ENCODE measurements at places on chromosomes 1 and 21.

DNA sequence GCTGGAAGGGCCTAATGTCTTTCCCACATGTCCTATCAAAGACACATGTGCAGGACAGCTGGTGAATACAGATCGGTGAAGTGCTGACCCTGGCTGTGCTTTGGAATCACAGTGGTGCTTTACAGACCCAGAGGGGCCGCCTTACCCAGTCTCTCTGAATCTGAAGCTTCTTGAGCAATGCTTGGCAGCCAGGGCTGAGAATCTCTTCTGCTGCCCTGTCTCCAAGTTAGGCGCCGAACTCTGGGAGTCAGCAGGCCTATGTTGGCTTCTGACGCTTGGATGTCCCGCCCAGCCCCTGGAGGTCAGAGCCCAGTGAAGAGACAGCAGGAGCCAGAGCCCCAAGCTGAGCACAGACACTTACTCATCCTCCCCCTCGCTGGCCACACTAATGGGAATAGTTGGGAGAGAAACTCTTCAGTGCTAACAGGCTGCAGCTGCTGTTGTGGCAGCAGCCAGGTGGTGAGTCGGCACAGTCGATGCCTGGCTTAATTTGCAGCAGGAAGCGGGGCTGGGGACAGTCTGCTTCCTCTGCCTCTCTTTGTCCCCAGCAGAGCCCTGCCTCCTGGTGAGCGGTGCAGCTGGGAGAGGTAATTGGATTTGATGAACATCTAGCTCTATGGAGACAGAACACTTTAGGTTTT lies 68.1 kb downstream of the URB2 start:
- DNase-seq: no peak

DNA sequence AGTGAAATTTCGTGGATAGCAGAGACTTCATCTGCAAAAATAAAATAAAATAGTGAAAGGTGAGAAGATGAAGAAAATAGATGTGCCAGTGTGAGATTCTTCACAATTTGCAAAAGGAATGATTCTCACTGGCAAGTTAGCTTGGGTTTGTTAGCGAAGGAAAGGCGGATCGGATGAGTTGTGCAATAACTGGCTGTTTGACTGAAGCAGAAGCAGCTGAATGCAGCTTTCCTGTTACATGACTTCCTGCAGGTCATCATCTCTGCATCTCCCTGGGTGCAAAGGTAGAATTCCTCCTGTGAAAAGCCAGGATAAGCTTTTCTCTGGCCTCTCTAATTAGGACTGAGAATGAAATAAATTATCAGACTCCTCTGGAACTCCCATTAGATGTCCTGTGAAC lies 263.1 kb upstream of the CHRM3 start:
- no peak for DNase-seq

DNA sequence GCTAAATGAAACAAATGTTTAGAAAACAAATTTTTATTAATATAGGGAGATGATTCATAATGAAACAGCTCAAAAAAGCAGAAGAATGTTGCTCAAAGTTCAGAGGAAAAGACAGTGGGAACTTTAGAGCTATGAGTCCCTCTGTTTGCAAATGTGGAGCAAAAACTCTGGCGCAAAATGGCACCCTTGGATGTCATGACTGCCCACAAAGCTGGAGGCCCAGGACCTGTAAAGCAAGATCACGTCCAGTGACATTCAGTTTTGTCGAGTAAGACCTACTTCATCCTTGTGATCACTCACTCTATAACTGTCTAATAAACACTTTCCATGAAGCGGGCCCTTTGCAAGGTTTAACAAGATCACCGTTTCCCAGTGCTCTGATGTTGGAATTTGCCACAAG lies 9.1 kb upstream of the EXO1 start:
- DNase-seq: no peak

DNA sequence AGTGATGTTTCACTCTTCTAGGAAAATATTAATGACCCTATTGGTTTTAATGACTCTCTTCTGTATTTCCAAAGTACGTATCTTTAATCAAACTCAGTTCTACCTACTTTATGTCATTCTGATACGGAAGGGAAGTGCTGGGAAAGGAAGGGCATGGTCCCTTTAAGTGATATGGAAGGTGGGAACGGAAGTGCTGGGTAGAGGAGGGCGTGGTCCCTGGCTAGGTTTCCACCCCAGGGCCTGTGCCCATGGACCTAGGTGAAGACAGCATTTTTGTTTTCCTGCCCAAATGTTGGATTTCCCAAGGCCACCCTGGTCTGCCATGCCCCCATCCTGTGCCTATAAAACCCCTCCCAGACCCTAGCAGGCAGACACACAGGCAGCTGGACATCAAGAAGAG lies 24.0 kb downstream of the RGS4 start:
- no peak for DNase-seq

DNA sequence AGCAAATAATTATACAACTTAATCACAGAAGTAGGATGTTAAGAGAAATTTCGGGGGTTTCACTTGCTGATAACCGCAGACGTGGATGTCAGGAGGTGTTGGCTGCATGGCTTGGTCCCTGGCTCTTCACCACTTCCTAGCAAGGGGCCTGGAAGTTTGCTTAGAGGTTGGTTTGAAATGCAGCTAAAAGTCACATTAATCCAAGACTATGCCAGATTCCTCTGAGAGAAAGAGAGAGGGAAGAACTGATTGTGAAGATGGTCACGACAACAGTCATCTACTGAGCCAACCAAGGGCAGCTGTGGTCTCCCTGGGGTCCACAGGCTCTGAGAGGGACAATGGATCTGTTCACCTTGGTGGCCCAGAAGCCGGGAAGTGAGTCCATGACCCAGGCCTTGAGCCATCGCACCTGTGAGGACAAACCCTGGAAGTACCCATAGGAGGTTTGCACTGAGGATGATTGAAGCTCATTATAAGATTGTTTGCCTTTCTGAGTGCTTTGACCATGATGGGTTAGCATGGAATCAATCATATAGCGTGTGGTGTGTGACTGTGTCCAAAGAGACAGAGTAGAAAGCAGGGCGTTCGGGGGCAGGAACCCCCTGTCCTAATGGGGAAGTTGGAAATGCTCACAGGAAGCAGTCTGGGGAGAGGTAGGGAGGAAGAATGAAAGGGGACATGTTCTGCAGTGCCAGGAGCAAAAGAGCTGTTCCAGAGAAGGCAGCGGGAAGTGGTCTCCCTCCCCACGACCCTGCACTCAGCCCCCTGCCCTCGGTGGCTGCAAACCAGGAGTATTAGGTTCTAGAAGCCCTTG lies 47.1 kb downstream of the UMODL1 start:
- DNase-seq: no peak

DNA sequence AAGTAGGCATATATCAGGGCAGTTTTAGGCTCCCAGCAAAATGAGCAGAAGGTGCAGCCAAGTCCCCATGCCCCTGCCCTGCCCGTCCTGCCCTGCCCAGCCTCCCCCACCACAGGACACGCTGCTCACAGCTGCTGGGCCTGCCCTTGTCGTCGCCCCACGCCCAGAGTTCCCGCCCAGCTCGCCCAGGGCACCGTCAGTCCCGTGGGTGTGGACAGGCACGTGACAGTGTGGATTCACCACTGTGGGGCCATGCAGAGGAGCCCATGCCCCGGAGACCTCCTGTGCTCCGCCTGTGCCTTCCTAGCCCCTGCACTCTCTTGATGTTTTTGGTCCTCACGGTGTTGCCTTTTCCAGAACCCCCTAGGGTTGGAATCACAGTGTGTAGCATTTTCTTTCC lies 7.0 kb downstream of the FAAP20 start:
- DNase-seq: no peak

DNA sequence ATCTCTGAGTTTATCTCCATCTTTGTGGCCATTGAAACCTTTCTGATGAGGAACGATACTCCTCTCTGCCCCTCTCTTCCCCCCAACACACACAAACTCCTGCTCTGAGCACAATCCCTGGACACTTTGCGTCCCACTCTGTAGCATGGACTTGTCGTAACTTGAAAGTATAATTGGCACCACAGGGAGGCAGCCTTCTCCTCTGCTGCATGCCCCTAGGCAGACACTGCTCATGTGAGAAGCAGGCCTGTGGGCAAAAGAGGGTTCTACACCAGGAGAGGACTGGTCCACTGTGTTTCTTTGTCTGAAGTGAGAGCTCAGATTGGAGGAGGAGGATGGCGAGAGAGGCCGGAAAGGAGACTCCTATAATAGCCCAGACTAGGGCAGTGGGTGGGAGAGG lies 3.8 kb upstream of the PARS2 start:
- no peak for DNase-seq

- no peak for DNase-seq
Measured at GRCh38 chr1:26368006-26368405, 4.5 kb downstream of the ZNF683 start.

DNA sequence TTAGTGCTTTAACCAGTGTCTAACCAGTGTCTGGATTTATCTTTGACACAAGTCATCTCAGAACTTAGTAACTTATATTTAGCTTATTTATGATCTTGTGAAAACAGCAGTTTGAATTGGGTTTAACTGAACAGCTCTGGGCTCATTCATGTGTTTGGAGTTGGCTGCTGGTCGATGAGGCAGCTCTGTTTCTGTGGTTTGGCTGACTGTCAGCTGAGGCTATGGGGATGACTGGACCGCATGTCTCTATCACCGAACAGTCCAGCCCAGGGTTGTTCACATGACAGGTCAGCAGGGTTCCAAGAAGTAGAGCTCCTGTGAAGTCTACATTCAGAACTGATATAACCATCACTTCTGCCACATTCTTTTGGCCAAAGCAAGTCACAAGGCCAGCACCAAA lies 29.1 kb upstream of the C21orf91 start:
- DNase-seq: no peak

DNA sequence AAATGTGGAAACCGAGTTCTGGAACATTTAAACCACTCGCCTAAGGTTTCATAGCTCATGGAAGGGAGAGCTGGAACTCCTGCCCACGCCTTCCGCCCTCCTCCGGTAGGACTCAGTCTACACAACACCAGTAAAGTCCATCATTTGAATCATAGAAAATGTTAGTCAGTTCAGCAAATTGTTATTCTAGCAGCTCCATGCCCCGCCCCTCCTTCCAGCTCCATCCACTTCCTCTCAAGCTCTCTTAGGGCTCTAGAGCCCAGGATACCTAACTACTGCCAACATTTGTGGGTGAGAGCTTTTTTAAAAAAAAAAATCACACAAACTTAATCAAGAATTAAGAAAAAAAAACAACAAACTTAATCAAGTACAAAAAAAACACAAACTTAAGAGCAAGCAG lies 121.8 kb downstream of the TBX15 start:
- no peak for DNase-seq

DNA sequence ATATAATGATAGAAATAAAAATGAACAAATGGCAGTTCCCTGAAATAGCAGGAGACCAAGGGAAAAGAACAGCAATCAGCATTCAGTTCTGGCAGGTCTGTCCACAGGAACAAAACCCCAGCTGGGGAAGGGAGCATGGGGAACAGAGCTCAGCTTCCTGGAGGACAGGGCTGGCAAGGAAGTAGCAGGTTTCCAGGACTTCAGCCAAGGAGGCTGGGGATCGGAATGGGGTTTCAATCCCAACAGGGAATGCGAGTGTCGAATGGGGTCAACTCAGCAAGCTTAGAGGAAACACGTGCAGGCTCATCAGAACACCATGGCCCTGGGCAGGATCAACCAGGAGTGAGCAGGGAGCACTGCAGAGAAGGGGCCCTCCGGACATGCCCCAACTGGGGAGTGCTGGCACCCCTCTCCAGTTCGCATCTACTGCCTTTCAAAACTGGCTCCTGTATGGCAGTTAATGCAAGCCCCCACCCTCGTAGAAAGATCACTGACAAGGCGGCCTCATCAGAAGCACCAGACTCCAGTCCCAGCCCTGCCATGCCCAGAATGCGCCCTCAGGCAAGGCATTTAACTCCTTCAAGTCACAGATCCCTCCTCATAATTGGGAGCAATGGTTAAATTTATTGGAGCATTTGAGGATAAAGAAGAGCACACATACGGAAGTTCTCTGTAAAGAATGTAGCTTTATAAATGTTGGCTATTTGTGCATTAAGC lies 72.4 kb downstream of the SEC16B start:
- DNase-seq: no peak

DNA sequence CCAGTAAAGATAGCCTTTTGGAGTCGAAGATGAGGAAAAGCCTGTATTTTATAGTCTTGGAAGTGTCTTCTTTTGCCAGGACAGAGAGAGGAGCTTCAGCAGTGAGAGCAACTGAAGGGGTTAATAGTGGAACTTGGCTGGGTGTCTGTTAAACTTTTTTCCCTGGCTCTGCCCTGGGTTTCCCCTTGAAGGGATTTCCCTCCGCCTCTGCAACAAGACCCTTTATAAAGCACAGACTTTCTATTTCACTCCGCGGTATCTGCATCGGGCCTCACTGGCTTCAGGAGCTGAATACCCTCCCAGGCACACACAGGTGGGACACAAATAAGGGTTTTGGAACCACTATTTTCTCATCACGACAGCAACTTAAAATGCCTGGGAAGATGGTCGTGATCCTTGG lies at the start of gene VCAM1:
TSS of gene VCAM1 (plus strand) at position 253 of the 400 bp plus-strand sequence. CDS start at position 372, 119 bp downstream.
- DNase-seq: no peak

DNA sequence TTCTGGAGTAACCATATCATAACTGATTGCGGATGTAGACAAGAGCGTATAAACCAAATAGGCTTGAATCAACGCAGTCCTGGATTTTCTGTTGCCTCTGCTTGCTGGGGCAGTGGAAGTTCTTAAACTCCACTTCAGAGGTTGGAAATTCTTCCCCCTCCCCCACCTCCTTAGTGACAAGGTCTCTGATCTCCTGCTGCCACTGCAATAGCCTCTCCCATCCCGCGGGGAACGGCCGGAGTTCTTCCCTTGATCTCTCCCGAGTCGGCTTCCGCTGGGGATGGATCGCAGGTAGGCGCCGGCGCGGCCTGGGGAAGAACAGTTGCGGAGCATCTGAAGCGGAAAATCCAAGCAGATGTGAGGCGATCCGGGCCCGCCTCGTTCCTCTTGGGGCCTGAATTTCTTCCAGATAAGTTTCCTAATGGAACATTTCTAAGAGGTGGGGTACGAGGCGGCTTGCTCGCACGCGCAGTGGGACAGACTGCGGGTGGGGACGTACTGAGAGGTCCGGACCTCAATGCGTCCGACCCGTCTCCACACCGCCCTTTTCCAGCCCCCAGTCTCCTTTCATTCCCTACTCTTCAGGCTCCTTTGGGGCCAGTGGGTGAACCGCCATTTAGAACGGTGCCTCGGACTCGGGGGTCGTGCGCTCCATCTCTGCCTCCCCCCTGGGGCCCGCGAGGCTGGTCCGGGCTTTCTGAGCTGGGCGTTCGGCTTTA lies 3.1 kb upstream of the SIM2 start:
- no peak for DNase-seq

DNA sequence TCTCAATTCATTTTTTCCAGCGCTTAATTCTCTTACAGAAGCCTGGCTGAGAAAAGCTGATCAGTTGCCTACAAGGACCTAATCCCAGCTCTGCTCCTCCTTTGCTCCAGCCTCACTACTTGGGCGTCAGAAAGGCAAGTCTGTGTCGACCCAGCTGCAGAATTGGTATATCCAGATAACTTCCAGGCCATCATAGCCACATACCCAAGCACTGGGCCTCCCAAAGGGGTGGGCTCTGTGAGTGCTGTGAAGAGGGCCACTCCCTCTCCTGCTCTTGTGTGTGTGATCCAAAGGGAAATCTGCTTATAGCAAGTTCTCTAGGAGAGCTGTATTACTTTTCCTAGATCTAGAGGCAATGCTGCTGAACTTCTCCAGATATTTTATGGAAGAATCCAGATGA lies 18.1 kb downstream of the LMOD1 start:
- DNase-seq: no peak

All from stimulated activated naive CD4-positive, alpha-beta T cell (primary cell).